ENCODE measurements at places on chromosomes 13 and 19.
A peak's percentile ranks its signal among the peaks of the same experiment; 100 is the strongest.

- DNase-seq, result peak; percentile 69
Observed at GRCh38 chr13:41064493-41064892, 3.2 kb downstream of the WBP4 start.

DNA sequence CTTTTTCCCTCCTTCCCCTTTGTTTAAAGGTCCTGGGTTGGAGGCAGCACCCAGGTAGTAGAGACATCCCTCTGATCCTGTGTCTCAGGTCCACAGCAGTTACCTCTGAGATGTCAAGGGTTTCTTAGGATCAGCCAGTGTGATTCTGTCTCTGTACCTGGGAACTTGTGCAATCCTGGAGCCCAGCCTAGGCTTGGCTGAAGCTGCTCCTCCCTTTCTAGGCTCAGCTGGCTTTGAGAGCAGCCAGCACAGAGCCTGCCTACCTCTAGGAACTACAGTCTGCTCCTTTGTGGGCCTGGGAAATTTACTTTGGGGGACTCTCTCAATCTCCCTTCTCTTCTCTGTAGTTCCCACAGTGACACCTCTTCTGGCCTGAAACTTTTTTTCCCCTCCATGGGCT, 171.6 kb downstream of the MTUS2 start:
- no peak for DNase-seq

GRCh38 chr19:16298334-16298733, 26.3 kb upstream of the KLF2 start:
- DNase-seq, result no peak

GRCh38 chr19:17293605-17294004, 9.6 kb downstream of the ABHD8 start:
- no peak for DNase-seq

- DNase-seq, result no peak
Observed at GRCh38 chr19:55229145-55229788, 704 bp upstream of the TMEM86B start.

GRCh38 chr13:41402691-41403511, 54.4 kb upstream of the RGCC start:
- DNase-seq, result no peak

DNA sequence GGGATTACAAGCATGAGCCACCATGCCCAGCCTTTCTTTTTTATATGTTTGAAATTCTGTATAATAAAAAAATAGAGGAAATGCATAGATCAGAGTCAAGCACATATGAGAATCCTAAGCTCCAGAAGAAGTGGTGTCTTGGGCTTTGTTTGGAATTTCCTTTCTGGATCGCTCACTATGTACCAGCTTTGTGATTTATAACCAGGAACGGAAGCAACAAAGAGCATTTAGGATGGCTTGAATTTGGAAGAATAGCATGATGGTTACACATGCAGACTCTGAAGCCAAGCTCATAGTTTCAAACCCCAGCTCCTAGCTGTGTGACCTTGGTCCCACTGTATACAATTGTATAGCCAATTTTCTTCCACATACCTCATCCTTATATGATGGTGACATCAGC, 28.0 kb upstream of the SLC15A1 start:
- no peak for DNase-seq

- DNase-seq, result no peak
Observed at GRCh38 chr13:48828962-48829411, 146.7 kb upstream of the FNDC3A start.

DNA sequence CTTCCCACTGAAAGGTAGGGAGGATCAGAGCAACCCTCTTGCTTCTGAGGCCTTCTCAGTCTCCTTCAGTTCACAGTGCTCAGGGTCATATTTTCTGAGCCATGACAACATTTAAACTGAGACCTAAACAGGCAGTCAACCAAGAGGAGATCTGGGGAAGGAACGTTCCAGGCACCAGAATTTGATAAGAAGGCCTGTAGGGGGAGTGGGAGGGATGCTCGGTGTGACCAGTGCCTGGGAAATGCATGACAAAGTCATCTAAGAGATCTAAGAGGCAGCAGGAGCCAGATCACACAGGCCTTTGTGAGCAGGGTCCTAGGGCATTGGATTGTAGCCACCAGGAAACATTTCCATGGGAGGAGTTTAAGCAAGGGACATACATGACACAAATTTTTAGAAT, 71.6 kb downstream of the SHISA2 start:
- peak; percentile 23 for DNase-seq

- DNase-seq, result peak; percentile 79
Observed at GRCh38 chr19:11096210-11096841, 7.1 kb downstream of the LDLR start.

DNA sequence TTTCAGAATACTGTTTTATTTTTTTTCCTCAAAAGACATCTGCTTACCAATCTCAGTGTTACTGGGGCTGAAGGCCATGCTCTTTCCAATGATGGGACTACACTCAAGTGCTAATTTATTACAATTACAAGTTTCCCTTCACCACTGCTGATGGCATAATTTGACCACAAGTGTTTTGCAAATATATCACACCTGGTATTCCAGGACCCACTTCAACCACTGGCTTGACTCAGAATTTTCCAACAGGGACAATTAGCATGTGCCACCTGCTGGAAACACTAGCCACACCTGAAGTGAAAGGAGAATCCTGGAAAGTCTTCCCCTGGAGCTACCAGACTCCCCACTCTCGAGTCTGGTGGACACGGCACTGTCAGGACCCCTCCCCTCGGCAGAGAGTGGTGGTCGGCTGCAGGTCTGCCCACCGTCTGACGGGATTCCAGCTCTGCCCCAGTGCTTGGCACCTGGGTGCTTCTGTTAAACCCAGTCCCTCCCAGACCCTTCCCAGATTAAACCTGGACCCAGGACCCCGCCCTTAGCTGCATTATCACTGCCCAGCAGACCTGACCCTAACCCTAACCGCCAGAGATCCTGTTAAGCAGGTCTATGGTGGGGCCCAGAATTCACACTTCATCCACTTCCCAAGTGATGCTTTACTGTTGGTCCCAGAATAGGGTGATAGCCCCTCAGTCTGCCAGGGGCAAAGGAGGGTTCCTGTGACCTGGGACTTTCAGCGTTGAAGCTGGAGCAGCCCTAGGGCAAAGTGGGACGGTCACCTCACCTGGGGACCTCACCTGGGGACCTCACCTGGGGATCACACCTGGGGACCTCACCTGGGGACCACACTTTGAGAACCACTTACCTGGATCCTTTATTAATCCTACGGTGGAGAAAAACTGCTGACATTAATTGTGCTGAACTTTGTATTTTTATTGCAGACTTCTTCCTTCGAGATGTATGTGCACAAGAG, 17.6 kb upstream of the RASA3 start:
- DNase-seq, result no peak

- peak; percentile 47 for DNase-seq
Observed at GRCh38 chr19:5801796-5802619, 2.9 kb upstream of the NRTN start.

DNA sequence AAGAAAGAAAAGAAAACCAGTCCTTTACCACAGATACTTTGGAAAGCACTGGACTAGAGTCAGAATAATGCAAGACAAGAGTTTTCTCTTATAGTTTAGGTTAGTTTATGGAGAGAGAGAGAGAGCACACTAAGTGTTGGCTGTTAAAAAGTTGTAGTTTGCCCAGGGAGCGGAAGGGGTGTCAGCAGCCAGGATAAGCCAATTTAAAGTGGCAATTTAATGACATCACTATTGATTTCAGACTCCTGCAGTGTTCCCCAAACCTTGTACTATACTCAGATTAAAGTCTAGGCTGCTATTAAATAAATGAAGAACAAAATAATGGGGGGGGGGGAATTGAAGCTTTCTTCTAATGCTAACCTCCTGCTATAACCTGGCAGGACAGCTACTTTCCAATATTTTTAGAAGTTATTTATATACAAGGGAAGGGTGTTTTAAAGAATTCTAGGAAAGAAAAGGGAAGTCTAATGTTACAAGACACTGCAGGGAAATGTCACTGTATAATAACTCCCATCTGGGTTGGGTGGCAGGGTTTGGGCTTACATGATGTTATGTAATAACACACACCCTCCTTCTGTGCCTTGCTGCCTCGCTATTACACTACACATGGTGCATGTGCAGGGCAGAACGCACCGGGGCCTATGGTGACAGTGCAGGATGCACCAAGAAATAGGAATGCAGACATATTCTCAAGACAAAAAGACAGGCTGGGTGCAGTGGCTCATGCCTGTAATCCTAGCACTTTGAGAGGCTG, 19.9 kb downstream of the TPT1 start:
- DNase-seq, result no peak

DNA sequence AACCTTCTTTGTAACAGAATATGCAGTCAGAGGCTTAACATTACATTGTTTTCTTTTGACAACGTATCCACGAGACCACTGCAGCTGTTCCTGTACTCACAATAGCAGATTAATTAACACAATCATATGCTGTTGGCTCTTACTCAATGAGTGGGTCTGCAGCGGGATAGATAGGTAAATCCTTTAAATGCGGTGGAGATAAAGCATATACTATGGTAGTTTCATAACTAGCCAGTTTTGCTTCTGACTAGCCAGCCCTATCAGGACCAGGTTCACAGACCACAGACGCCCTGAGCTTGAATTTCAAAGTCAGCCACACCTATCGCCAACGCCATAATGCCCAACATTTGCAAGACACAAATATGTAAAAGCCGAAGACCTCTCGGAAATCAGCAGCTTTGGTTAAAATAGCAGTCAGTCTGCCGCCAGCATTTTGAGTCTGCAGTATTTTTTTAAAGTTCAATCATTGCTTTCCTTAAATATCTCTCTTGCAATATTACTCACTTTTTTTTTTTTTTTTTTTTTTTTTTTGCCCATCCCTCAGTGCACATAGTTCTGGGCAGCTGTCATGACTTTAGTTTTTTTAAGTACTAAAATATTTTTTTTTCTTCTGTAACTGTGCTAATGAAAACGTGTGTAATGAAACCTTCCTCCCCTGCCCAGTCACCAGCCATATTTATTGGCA, 120.5 kb downstream of the ZNF536 start:
- DNase-seq, result peak; percentile 49

GRCh38 chr13:113207890-113208420, 514 bp downstream of the PCID2 start:
- peak; percentile 41 for DNase-seq

Data from fibroblast of skin of scalp (primary cell).